ENCODE measurements at places on chromosomes 7 and 10. TPM values are rescaled to one million over a fixed set of nuclear protein-coding genes. Genes with fewer than 3 reads are reported as not detected.

DNA sequence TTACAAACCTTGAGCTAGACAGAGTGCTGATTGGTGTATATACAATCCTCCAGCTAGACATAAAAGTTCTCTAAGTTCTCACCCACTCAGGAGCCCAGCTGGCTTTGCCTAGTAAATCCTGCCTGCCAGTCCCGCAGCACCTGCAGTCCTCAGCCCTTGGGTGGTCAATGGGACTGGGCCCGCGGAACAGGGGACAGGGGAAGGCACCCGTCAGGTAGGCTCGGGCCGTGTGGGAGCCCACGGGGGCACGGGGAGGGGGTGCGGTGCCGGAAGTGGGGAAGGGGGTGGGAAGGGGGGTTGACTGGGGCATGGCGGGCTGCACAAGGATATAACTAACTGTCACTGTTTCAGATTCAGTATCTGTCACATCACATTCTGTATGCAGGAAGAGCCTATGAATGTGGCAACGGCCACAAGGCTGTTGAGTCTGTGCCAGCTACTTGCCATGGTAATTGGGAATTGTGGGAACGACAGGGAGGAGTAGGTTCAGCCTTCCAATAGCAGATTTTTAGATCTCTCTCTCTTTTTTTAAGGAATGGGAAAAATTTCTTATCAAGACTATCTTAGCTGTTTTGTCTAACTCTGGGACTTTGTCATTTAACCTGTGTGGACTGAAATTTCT, 205.1 kb upstream of the PLPP4 start:
- no peaks in the 10 kb centered on the region for H3K4me1 ChIP-seq
- H3K27me3 ChIP-seq: no peaks in the 10 kb centered on the region
- no peak for DNase-seq
- no peak overlapping the region for H3K4me3 ChIP-seq

DNA sequence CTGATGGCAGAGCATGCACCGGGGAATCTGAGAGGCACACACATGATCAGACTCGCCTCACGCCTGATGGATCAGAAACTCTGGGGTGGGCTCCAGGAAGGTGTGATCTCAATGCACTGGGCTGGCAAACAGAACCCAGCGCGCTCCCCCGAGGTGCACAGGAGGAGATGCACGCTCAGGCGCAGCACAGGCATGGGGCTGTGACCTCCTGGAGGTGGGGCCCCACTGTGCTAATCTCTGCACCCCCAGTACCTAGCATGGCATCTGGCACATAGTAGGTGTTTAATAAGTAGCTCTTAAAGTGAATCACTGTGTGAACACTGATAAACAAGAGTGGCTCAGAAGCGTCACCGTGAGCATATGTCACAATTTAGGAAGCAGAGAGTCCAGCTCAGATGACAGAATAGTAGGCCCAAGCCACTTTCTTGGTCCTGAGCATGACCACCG, 57.9 kb downstream of the PROSER2 start:
- no peak overlapping the region for H3K27ac ChIP-seq
- H3K27me3 ChIP-seq: no peaks in the 10 kb centered on the region
- H3K4me1 ChIP-seq: peaks cover 4% of the 10 kb centered on the region
- DNase-seq: no peak
- H3K4me3 ChIP-seq: no peak overlapping the region

- no peak overlapping the region for H3K27ac ChIP-seq
- H3K4me3 ChIP-seq: no peak overlapping the region
- no peak for DNase-seq
- H3K36me3 ChIP-seq: no peaks in the 10 kb centered on the region
- H3K4me1 ChIP-seq: no peaks in the 10 kb centered on the region
Measured at GRCh38 chr7:135348493-135348892, 114.9 kb downstream of the STRA8 start.

DNA sequence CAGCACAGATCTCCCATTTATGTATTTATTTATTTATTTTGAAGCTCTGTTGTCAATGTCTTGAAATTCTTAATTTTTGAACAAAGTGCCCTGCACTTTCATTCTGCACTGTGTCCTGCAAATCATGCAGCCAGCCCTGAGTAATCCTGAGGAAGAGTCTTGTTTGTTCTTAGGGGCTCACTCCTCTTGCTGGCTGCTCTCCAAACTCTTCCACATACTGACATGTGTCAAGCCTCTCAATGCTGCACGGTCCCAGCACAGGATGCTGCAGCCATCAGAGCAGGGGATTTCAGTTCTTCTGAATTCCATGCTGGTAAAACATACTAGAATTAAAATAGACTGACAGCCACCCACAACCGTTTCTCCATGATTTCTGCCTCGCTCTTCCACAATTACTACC, 207.2 kb downstream of the PARD3 start:
- no peak overlapping the region for H3K27ac ChIP-seq
- no peak overlapping the region for H3K4me3 ChIP-seq
- H3K4me1 ChIP-seq: no peaks in the 10 kb centered on the region

DNA sequence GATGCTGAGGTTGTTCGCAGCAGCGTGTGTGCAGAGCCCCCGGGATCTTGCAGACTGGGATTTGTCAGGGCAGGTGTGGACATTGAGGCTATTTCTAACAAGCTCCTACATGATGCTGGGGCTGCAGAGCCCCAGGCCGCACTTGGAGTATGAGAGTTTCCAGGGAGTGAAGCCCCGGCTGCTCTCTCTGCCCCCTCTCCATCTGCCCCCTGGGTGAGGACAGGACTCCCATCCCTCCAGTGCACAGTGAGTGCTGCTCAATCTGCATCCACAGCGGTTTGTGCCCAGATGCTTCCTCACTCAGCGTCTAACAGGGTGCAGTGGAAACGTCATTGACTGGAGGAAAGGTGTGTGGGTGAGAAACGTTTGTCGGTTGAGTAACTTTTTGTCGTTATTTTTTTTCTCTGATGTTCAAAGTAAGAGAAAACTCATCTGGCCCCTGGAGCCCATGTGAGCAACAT, 25.3 kb downstream of the IL2RA start:
- H3K36me3 ChIP-seq: no peaks in the 10 kb centered on the region
- DNase-seq: no peak
- H3K4me1 ChIP-seq: peaks cover 24% of the 10 kb centered on the region
- no peak overlapping the region for H3K4me3 ChIP-seq
- H3K27ac ChIP-seq: no peak overlapping the region

GRCh38 chr7:148402159-148402558, 188.4 kb upstream of the C7orf33 start:
- H3K4me3 ChIP-seq: no peak overlapping the region
- H3K36me3 ChIP-seq: no peaks in the 10 kb centered on the region
- no peaks in the 10 kb centered on the region for H3K4me1 ChIP-seq
- H3K27ac ChIP-seq: no peak overlapping the region
- peaks cover 14% of the 10 kb centered on the region for H3K27me3 ChIP-seq
- no peak for DNase-seq

DNA sequence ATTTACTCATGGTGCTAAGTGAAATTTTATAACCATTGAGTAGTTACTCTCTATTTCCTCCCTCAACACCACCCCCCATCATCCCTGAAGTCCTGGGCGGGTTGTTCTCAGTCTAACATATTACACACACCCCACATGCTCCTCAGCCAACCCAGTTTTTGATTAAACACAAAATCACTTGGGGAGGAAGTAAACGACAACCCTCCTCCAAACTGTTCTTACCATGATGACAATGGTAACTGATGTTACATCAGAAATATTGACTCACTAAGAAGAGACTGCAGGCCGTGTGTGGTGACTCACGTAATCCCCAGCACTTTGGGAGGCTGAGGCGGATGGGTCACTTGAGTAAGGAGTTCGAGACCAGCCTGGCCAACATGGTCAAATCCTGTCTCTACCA, 44.2 kb downstream of the RAB11FIP2 start:
- H3K36me3 ChIP-seq: peaks cover 47% of the 10 kb centered on the region
- no peak overlapping the region for H3K27ac ChIP-seq
- H3K27me3 ChIP-seq: no peaks in the 10 kb centered on the region
- no peaks in the 10 kb centered on the region for H3K4me1 ChIP-seq
- DNase-seq: no peak

DNA sequence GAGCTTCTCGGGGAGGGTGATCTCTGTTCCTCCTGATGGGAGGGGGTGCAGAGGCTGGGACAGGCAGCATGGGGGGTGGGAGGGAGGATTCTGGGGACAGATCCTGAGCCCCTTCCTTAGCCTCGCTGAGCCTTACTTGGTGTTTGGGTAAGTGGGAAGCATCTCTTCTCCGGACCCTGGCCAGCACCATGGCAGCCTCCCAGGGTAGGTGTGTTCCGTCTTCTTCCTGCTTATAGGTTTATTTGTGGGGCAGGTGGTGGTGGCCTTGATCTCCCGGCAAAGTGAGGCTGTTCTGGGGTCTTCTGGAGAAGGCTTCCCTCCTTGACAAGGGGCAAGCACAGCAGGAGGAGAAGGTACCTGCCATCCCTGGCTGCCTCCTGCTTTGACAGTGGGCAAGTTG, 226.9 kb downstream of the GLRX3 start:
- H3K4me1 ChIP-seq: no peaks in the 10 kb centered on the region
- no peak overlapping the region for H3K4me3 ChIP-seq
- no peak overlapping the region for H3K27ac ChIP-seq
- no peak for DNase-seq
- no peaks in the 10 kb centered on the region for H3K36me3 ChIP-seq
- H3K27me3 ChIP-seq: no peaks in the 10 kb centered on the region

DNA sequence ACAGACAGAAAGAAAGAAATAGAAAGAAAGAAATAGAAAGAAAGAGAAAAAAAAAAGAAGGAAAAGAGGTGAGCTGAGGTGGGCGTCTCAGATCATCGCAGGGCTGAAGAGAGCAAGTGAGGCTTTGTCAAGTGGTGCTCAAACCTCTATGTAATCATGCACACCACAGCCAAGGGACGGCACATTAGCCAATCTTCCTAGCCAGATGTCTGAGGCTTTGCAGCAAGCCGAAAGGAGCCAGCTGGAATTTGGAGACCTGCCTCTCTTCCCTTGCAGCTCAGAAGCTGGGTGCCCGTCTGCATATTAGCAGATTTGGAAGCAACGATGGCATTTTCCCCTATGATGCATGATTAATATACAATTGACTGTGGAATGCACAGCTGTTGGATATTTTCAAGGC, 52.5 kb downstream of the ADRA2A start:
- H3K27ac ChIP-seq: no peak overlapping the region
- no peaks in the 10 kb centered on the region for H3K27me3 ChIP-seq
- DNase-seq: no peak
- no peak overlapping the region for H3K4me3 ChIP-seq
- H3K36me3 ChIP-seq: no peaks in the 10 kb centered on the region

- DNase-seq: no peak
- no peaks in the 10 kb centered on the region for H3K27me3 ChIP-seq
Measured at GRCh38 chr7:140000666-140001268, 62.0 kb downstream of the PARP12 start.

DNA sequence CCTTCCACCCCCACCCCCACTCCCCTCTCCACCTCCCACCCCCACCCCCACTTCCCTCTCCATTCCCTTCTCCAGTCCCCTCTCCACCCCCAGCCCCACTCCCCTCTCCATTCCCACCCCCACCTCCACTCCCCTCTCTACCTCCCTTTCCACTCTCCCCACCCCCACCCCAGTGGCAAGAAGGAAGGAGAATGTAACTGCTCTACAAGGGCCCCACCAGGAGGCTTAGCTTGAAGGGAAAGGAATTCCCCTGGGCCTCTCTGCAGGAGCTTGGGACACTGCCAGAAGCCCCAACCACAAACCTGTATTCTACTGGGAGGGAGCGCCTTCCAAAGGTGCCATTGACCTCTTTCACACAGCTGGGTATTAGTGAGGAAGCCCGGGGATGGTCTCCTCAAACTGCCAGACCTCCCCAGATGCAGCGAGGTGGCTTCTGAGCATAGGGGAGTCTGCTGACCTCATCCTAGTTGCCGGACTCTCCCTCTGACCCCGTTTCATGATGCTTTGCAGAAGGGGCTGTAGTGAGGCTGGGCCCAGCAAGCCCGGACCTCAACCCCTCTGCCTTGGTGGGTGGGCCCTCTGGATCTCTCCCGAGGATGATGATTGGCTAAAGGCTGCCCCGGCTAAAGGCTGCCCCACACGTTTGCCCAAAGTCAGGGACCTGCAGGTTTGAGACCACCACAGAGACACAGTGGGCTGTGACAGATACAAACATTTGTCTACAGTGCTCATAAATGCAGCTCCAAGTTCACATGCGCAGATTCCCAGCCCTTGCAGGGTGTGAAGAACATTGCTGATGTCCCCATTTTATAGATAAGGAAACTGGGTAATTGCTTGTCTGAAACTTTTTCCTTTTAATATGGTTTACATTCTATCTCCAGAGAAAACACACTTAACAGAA, 2.9 kb downstream of the DEPP1 start:
- peaks cover 85% of the 10 kb centered on the region for H3K4me1 ChIP-seq
- no peak for DNase-seq
- H3K27me3 ChIP-seq: no peaks in the 10 kb centered on the region
- peak overlapping the region; percentile 72 for H3K4me3 ChIP-seq

The CNPY1 gene
- not detected for total RNA-seq

The SEMA3D gene
- total RNA-seq: 8.0 TPM

The PLXDC2 gene
- 143 TPM for total RNA-seq

The TFPI2 gene
- total RNA-seq: 1.9 TPM

The CCDC7 gene
- total RNA-seq: 22.8 TPM
